ENCODE measurements at places on chromosomes 5 and 9.

GRCh38 chr5:167485061-167485774 is 806.2 kb upstream of the WWC1 start:
- ATAC-seq, result no peak

DNA sequence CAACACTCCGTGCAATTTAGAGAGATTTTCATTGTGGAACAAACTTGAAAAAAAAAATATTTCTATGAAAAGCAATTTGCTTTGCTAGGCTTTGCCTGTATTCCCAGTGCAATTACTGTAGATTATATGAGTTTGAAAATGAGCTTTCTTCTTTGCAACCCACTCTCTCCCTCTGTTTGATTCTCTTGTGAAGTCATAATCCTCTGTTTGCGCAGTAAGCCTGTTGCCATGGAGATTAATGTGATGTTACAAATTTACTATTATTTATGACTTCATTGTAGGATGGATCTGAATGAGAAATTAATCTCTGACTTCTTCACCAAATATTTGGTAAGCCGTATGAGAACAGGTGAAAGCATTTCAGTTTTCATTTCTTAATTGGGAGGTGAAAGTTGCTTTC is 320.3 kb downstream of the SPATA31D1 start:
- ATAC-seq, result no peak

DNA sequence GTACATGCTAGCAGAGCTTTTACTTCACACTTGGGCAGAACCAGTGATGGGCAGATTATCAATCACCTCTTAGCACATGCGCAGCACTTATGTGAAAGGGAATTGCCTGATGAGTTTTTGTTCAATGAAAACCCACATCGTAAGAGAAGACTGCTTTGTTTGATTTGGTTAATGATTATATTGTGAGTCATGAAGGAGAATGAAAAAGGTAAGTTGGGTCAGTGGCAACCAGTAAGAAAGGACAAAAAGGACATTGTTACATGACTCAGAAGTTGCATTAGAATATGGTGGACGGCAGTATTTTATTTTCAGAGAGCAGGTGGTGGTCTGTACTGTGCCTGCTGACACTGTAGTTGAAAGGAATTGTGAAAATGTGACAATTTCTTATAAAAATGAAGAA is 127.4 kb downstream of the AOPEP start:
- ATAC-seq, result no peak

GRCh38 chr9:114088571-114089170 is 10.4 kb downstream of the KIF12 start:
- no peak for ATAC-seq

- peak; percentile 15 for ATAC-seq
These were observed 206.1 kb upstream of the ZNF608 start for GRCh38 chr5:124952566-124952965.

- ATAC-seq, result no peak
These were observed 1.2 kb downstream of the SURF4 start for GRCh38 chr9:133374612-133375115.

DNA sequence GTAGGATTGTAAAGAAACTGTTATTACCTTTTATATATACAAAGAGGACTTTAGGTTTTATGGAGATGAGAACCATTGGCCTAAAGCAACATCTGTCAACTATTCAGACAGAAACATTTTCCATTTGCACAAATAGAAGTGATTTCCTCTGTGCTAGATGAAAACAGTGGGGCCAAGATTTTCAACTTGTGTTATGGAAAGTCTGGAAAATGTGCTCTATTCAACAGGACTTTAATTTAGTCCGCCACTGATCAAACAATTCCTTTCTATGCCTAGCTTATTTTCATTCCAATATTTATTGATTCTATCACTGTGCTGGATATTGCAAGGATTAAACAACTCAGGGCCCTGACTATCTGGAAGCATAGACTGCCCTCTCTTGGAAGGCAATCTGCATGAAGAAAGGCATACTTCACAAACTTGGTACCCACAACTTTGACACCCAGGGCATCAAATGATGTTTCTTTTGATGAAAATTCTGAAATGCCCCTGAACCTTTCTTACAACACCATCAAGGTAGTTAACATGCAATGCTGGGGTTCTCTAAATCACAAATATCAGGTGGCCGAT is 126.6 kb upstream of the HMHB1 start:
- ATAC-seq, result no peak

- ATAC-seq, result peak; percentile 3
These were observed 20.9 kb downstream of the TRAF2 start for GRCh38 chr9:136907011-136907914.

DNA sequence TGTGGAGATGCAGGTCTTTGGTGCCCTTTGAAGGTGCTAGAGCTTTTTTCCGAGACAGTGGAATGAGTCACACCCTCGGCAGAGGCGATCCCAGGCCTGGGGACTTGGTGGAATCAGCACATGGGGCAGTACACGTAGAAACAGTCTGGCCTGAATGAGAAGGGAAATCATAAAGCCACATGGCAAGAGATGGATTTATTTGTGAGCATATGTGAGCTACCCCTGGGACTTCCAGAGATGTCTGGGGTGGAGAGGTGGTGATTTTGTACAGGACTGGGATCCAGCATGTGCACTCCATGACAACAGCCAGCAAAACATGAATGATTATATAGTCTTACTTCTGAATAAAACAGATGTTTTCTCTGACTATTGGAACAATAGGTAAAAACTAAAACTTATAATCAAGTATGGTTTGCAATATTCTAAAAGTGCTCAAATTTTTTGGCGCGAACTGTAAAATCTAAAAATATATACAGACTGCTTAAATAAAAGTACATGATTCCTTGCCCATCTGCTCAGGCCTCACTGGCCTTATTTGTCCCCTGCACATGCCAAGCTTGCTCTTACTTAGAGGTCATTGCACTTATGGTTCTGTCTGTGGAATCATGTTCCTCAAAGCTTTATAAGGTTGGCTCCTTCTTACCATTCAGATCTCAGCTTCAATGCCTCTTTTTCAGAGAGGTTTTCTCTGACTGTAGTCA is 54.7 kb upstream of the SMARCA2 start:
- ATAC-seq, result no peak

GRCh38 chr9:27460226-27461023 is 63.7 kb upstream of the IFNK start:
- ATAC-seq, result peak; percentile 42

DNA sequence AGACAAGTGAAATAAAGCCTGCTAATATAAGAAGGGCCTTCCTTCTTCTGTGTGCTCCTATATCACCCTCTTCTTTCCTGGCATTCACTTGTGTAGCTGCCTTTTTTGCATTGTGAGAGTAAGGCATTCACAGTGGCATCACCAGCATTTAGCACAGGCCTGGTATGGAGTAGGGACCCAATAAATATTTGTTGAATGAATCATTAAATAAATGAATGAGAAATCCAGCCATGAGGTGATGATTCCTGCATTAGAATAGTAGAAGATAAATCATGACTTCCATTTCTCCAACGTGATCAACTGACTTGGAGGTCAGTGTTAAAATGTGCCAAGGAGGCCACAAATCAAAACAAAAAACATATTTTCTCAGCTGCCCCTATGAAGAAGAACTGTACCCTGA is 3.9 kb downstream of the PLPPR1 start:
- ATAC-seq, result no peak

DNA sequence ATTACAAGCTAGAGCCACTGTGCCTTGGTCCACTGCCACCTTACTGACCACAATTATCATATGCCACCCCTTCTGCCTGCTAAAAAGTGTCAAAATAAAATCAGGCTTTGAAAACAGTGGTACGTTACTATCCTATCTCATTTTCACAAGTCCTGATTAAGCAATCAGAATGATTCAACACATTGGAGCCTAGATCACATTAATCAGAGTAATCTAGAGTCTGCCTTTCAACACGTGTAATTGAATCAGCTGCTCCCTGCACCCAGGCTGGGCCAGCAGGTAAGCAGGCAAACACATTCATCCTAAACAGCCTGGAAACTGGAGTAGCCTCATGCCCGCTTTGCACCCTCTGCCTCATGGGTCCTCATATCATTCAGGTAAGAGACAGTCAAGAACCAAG is 186.2 kb downstream of the DCP2 start:
- ATAC-seq, result peak; percentile 79

DNA sequence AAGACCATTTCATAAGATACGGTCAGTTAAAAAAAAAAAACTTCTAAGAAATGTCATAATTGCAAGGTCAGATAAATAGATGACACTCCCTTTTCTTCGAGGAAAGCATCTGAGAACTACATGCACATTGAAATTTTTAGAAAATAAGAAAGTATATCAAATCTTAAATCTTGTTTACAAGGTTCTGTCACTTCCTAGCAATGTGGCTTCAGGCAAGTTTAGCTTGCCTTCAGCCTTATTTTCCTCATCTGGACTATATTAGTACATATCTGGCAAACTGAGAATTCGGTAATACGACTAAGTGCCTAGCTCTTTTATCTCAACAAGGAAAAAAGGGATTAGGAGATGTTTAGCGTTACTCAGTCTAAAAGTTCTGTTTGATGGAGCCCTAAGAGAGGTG is 32.5 kb upstream of the OR2K2 start:
- ATAC-seq, result no peak

GRCh38 chr5:67214707-67215447 is 18.3 kb upstream of the CD180 start:
- ATAC-seq, result no peak

DNA sequence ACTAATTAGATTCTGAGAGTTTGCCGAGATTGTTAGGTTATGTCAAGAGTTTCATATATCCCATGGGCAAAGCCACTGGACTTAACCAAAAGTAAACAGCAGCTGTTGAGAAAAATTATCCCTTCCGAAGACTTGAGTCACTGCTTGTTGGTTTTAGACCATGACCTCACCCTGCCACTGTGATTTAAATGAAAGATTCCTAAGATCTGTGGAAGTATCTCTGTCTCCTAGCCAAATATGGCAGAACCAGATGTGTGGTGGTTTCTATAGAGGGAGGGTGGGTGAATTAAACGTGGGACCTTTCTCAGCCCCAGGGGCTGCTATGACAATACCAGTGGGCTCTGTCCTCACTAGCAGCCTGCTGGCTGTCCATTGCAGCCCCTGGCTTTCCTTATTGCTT is 19.3 kb downstream of the DMRT3 start:
- no peak for ATAC-seq

DNA sequence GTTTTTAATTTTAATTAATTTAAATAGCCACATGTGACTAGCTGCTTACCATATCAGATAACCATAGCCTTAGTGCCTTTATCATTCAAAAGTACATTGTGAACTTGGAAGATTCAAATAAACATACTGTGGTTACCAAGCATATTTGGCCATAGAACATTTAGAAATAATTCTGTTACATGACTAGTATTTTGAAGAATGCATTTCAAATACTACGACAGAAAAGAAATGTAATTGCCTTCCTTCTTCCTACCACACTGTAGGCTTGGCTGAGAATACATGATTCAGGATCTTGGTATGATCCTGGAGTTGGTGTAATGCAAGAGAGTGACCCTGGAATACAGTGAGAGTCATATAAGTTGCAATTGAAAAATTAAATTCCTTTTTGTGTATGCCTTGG is 109.7 kb upstream of the PCA3 start:
- ATAC-seq, result no peak

DNA sequence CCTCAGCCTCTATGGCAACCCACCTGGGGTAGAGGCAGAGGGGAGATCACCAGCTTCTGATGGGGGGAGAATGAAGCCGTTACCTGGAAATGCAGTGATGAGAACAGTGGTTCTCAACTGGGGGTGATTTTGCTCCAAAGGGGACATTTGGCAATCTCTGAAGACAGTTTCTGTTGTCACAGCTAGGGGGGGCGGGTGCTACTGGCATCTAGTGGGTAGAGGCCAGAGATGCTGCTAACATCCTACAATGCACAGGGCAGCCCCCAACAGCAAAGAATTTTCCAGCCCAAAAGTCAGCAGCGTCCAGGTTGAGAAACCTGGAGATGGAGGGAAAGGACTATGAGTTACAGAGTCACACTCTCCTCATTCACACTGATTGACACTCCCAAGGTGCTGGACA is 84.5 kb downstream of the FGF1 start:
- no peak for ATAC-seq

DNA sequence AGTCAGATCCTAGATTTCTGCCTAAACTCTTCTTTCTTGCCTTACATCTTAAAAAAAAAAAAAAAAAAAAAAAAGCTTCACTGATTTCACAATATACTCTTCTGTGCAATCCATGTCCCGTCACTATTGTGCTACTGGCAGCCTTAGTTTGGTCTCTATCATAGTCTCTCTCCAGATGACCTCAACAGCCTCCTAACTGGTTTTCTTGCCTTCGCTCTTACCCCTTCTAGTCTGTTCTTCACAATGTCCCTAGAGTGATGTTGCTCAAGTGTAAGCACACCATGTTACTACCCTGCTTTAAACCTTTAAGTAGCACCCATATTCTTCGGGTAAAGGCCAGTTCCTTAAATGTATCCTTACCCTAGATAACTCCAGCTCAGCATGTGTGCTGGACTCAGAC is 25.8 kb downstream of the CD180 start:
- no peak for ATAC-seq

DNA sequence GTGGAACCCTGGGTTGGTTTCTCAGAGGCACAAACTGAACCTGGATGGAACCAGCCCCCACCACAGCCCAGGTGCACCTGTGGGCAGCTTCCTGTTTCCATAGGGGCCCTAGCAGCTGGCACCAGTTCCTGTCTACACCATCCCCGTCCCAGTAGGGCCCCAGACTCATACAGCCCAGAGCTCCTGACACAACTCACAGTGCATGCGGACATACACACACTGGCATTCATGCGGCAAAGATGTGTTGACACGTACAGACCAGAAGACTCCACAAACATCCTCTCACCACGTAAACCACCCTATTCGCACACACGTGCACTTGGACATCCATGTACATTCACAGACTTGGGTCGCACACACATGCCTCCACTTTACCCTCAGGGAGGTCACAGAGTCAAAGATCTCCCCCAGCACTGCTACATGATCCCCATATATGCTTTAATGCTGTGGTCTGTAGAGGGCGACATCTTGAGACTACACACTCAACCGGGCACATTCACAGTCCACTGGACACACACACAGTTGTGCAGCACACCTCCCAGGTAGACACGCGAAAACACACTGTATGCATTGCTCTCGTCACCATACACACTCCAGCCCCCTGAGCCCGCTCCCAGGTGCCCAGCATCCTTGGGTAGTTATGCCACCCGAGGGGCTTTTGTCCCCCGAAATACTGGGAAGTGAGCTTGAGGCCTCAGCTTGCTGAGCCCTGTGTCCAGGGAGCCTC is 22.4 kb downstream of the CXXC5 start:
- ATAC-seq, result peak; percentile 49

DNA sequence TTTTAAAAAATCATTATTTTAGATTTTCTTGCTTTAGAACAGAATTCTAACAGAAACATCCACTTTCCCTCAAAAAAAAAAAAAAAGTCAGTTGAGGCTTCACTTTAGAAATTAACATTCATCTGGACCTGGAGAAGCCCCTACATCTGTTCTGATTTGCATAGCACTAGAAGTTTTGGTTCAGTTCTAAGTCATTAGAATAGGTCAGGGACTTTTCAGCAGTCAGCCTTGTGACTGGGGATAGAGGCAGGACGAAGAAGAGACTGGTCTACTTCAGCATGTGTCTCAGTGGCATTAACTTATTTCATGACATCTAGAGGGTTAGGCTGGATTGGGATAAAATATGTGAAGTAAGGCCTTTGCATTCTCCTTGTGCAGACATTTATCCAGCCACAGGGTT is 215.8 kb upstream of the DAB2 start:
- no peak for ATAC-seq

GRCh38 chr5:178583279-178583678 is 6.9 kb downstream of the COL23A1 start:
- no peak for ATAC-seq

GRCh38 chr5:131659290-131659689 is 24.3 kb upstream of the RAPGEF6 start:
- ATAC-seq, result no peak

- ATAC-seq, result no peak
These were observed 2.5 kb downstream of the CD14 start for GRCh38 chr5:140630292-140631035.

GRCh38 chr5:32458880-32459495 is 14.4 kb upstream of the ZFR start:
- no peak for ATAC-seq

Measured in esophagus mucosa (tissue), 1 donor.